ENCODE measurements at places on chromosomes 7 and 10.

GRCh38 chr10:102721954-102722353 is 7.5 kb downstream of the SFXN2 start:
- DNase-seq: no peak

- peak; percentile 34 for DNase-seq
Measured at GRCh38 chr10:6399879-6400278, 180.2 kb downstream of the PRKCQ start.

DNA sequence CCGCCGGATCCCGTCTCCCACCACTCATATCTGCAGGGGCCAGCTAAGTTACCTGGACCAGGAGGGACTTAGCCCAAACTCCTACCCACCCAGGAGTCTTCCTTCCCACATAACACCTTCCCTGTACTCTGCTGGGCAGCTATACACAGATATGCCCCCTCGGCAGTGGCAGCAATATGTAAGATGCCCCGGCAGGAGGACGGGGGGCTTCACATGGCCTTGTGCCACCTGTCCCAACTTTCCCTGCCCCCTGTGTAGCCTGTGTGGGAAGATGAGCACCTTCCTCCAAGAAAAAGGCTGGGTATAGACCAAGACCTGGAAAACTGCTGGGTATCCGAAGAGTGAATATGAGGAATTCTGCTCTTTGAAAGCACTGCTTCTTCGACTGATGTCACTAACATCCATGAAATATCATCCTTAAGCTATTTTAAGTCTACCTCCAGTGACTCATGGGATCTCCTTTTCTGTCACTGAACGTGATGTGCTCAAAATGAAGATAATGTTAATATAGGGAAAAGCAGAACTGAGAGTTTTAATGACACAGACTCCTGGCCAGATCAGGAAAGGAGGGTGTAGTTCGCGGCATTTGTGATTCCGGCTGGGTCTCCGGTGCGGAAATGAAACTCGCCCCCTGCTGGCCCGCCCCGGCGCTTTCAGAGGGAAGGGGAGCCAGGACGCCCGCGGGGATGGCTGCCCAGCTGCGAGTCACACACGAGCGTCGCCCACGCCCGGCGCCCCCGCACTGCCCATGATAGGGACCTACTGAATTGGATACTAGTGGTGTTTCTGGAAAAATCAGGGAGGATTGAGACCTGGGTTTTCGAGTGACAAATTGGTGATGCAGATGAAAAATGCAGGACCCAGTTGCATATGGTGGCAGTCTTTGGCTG is 256.9 kb upstream of the NFE2L3 start:
- peak; percentile 62 for DNase-seq

DNA sequence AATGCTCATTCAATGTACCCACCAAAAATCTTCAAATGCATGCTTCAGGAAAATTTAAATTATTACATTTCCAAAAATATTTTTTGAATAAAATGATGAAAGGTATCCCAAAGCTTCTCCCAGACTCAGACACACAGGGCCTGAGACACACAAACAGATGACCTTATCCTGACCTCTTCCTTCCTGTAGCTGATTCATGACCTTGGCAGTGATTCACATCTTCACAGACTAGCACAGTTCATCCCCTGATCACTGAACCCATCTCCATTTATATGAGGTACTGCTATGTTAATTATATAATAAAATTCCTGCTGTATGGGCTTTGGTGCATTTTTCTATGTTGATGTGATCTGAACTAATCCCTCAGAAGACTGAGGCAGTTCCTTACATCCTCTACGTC is 265.0 kb upstream of the GLI3 start:
- no peak for DNase-seq

GRCh38 chr7:17070231-17070708 is 188.5 kb upstream of the AGR3 start:
- DNase-seq: no peak

- DNase-seq: peak; percentile 56
Measured at GRCh38 chr7:73954181-73954580, 73.8 kb upstream of the ELN start.

DNA sequence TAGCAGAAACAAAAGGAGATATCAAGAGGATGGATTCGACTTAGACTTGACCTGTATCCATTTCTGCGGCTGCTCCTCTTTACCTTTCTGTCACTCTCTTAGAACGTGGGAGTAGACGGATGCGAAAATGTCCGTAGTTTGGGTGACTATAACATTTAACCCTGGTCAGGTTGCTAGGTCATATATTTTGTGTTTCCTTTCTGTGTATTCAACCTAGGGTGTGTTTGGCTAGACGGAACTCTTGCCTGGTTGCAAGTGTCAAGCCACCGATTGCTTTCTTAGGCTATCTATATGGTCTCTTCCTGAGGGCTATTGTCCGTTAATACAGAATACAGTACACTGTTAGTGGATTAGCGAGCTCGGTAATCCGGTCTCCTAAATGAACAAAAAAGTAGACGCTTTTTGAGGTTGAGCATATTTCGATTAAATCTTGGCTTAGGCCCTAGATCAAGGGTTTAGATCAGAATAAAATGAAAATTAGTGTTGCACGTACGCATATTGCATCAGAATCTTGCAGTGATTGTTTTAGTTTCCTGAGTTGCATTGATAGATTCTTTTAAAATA is 1.2 kb downstream of the PTEN start:
- DNase-seq: peak; percentile 21

DNA sequence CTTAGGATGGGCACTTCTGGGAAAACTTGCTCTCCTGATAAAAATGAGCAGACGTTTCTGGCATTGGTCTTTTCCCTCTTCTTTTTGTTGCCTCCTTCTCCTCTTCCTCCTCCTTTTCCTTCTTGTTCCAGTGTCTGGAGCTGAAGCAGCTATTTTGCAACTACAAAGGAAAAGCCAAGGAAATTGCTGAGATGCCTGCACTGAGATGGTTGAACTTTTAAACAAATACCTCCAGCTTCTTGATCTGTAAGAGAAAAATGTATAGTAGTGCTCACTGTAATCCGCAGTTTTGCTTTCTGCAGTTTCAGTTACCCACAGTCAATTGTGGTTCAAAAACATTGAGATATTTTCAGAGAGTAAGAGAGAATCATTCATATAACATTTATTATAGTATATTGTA is 7.5 kb upstream of the SND1 start:
- DNase-seq: no peak

GRCh38 chr10:33791272-33791660 is 456.8 kb upstream of the NRP1 start:
- DNase-seq: no peak

DNA sequence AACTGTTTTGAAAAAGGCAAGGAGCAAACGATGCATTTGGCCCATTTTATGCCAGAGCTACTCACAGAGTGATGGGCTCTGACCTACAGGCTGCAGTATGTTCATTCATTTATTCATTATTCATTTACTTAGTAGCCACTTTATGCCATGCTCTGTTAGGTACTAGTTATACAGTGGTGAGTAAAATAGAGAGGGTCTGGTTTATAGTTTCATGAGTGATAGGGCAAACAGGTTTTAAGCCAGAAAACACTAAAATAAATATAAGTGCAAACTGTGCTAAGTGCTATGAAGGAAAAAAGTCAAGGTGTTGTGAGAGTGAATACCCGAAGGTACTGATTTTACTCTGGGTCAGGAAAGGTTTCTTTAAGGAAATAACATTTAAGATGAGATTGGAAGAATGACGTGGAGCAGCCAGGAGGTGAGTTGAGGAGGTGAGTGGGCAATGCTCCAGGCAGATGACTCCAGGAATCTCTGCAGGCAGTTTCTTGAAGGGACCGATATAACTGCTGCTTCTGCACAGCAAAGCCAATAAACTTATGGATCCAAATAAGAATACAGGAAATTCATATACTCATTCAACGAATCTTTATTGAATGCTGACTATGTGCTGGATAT is 56.9 kb upstream of the FAM133B start:
- no peak for DNase-seq

GRCh38 chr7:49766966-49767365 is 6.5 kb upstream of the VWC2 start:
- DNase-seq: no peak

DNA sequence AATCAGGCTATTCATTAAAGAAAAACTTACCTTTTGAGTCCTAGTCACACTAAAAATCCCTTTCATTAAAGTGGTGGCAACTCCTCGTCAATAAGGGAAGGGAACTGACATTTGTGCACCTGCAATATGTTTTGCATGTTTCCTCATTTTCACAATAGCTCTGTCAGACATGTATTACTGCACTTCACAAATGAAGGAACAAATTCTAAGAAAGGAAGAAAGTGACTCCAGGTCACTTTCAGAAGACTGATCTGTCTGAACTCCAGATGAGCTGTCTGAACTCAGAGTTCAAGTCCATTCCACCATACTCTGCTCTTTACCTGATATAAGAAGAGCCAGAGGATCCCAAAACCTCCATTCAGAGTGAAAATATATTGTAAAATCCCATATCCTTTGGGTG is 50.3 kb upstream of the GSAP start:
- no peak for DNase-seq

DNA sequence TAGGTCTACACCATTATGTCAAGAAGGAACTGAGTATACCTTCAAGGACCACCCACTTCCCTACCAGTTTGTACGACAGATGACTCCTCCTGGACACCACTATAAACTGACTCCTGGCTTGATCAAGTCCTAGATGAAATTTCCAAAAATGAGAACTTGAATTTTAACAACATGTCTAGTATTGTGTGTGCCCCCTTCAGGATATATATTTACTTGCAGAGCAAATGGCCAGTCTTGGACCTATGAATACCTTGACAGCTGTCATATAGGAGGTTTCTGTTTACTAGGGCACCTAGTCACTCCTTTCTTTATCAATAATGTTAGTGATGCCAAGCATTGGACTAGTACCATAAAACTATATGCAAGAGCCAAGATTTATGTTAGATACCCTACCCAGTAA is 94.1 kb upstream of the TMEM26 start:
- DNase-seq: no peak

- DNase-seq: no peak
Measured at GRCh38 chr10:66772548-66773471, 153.0 kb upstream of the LRRTM3 start.

DNA sequence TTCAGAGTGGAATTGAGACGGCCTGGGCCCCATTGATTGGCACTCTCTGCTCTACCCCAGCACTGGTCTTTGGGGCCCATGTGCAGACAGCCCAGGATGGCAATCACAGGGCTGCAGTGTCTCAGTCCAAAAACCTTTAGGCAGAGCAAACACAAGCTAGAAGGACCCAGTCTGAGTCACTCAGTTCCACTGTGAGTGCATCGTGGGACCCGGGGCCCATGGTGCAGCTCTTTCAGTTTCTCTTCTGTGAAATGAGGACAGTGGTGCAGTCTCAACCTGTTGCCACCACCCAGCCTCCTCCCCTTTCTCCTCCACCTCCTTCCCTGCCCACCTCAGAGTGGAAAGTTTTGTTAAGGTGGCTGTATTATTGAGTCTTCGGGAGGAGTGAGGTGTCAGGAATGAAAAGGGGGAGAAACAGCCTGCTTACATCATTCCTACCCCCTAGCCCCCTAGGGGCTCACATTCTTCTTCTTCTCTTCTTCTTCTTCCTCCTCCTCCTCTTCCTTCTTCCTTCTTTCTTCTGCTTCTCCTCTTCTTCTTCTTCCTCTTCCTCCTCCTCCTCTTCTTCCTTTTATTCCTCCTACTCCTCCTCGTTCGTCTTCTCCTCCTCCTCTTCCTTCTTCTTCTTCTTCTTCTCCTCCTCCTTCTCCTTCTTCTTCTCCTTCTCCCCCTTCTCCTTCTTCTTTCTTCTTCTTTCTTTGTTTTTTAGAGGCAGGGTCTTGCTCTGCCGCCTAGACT is 19.5 kb upstream of the CARD11 start:
- DNase-seq: no peak

- DNase-seq: no peak
Measured at GRCh38 chr7:100629117-100629716, 12.1 kb downstream of the TFR2 start.

DNA sequence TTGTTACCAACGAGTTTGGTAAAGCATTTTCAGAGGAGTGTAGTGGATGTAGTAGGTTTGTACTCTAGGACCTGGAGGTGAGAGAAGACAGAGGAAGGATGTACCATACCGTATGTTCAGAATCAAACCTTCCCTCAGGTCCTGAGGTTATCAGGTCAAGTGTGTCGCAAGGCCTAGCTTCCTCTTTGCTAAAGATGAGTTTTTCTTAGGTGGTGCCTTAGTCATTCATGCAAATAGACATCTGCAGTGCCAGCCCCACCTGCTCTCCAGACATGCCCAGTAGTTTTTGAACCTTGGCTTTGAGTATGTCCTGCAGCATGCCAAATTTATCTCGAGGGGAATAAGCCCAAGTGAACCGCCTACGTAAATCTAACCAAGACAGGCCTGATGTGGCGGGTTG is 71.3 kb downstream of the HDAC9 start:
- no peak for DNase-seq

DNA sequence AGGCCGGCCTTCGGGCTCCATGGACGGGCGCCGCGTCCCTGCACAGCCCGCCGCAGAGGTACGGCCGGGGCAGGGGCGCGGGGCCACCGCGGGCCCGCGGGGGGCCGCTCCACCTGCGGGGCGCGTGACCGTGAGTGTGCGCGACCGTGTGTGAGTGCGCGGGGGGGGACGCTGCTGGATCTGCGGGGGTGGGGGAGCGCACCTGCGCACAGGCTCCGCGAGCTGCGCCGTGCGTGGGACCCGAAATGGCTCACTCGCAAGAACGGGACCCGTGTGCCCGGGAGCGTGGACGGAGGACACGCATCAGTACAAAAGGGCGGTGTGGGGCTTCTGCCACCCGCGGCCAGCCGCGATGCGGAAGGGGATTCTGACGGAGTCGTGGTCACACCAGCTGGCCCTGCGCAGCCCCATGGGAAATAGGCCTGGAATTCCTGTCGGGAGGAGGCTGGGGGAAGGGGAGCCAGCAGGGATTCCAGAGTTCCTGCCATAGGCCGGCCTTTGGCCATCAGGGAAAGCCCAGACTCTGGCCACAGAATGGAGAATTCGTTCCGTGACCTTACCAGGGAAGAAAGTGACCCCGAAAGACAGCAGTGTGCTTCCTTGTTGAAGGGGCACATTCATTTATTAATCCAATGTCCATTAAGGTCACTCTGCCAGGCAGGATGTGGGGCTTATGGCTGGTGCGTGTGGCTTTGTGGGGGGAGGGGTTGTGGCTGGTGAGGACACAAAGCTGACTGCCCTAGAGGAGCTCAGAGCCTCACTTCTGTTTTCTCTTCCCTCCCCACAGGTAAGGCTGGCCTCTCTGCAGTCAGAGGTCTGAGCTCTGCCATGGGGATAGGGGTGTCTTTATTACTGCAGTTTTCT is 494 bp downstream of the REPIN1 start:
- DNase-seq: peak; percentile 68

GRCh38 chr7:92115821-92116220 is 18.5 kb downstream of the CYP51A1 start:
- no peak for DNase-seq

GRCh38 chr10:8375137-8375536 is 320.6 kb downstream of the GATA3 start:
- DNase-seq: no peak

GRCh38 chr7:8128449-8129317 is 133.3 kb downstream of the ICA1 start:
- DNase-seq: no peak

GRCh38 chr10:86314616-86315548 is 51.7 kb downstream of the GRID1 start:
- no peak for DNase-seq

GRCh38 chr7:44959433-44959951 is 19.3 kb downstream of the MYO1G start:
- no peak for DNase-seq

GRCh38 chr10:5522913-5523560 is 1.7 kb upstream of the CALML3 start:
- no peak for DNase-seq

- no peak for DNase-seq
Measured at GRCh38 chr7:30474893-30475292, 3.7 kb downstream of the NOD1 start.

Data from midbrain (tissue), 1 donor.